ENCODE measurements at places on chromosomes 6 and 20.

DNA sequence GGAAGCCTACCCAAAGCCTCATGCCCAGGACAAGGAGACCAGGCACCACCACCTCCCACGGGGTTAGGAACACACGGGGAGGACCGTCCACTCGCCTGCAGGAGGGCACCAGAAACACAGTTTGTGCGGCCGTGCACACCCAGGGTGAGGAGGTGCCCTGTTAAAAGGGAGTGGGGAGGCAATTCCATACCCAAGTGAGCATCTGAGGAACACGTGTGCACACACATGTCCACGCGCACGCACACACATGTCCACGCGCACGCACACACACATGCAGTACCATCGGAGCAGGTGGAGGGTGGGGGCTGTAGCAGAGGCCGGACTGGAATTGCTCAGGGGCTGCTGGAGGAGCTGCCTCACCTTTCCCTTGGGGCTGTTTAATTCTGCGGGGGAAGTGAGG lies 259.4 kb downstream of the TAF4 start:
- DNase-seq = no peak

DNA sequence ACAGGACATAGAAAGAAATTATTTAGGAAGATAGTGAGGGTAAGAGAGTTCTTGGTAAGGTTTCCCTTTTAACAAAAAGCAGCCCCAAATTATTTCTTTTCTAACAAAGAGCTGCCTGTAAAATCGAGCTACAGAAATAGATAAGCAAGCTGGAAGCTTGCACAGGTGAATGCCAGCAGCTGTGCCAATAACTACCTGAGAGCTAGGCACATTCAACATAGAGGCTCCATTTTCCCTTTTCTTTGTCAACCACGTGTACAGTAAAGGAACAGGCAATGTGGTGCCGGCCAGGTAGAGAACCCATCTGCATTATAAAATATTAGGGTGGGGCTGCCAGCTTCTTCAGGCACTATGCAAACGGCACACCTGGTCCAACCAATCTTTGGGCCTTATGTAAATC lies 341.6 kb upstream of the JAG1 start:
- no peak for DNase-seq

DNA sequence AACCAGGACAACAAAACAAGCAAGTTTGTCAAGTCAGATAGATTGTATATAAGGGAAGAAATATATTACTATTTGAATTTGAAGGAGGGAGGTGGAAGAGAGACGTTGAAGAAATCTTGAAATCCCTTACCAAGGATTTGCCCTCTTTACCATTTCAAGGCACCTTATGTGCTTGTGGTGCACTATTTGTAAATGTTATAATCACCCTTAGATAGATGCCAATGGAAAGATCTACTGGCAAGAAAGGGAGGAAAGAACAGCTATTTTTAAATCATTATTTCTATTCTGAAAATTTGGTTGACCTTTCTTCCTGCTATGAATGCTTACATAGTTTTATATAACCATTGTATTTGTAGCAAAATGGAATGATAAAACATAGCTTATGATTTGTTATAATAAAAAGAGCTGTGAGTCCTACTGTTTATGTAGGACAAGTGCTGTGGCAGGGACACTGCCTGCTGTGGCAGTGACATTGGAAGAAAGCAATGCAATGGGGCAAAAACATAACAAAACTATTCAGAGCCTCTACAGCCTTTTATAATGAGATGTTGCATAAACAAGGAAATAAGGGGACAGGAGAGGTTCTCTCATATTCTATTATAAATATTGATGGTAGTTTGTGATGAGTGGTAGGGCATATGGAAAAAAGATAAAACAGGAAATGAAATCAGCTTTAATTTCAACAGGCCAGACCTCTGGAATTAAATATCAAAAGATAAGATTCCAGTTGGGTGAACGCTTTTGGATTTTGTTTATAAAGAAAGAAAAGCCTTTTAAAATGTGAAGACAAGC lies 1145.2 kb upstream of the GJE1 start:
- DNase-seq = no peak

GRCh38 chr6:146931214-146931613 lies 273.0 kb upstream of the STXBP5 start:
- no peak for DNase-seq

DNA sequence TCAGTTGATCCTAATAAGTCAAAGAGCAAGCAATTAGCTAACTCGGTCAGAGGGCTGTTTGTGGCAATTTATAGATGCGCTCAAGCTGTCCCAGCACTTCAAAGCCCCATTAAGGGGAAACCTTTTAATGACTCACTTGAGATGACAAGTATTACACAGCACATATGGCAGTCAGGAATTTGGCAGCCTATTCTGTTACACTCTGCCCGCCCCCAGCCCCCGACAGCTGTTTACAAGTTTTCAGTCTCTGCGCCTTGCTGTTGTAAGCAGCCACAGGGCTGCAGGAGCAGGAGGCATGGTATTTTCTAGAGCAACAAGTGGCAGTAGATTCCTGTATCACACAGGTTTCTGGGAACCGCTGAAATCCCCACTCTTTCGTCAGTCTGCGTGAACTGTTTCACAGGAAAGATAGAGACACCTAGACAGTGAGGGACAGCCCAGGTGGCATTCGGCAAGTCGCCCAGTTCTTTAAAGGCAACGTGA lies 263.0 kb downstream of the FOXC1 start:
- DNase-seq = no peak

GRCh38 chr6:118372413-118372812 lies 175.7 kb upstream of the PLN start:
- DNase-seq = no peak

- no peak for DNase-seq
These were observed 258.5 kb downstream of the KHDC1L start for GRCh38 chr6:72966628-72967280.

Data from CD8-positive, alpha-beta memory T cell (primary cell).